BJ (cell line): ENCODE measurements at places on chromosomes 13 and 19.
A peak's percentile ranks its signal among the peaks of the same experiment; 100 is the strongest.

DNA sequence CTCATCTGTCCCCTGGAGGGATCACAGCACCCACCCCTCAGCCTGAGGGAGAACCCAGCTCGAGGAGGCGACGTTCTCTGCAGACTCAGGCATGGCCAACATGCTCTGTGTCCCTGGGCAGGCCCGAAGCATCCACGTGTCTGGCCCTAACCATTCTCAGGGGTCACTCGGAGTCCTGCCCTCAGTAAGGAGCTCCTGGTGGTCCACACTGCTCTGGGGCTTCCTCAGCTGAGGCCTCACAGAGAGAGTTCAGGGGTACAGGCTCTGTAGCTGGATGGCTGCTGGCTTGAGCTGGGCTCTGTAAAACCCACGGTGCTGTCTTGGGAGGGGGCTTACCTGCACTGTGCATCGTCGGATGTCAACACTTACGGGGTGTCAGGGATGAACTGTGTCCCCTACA lies 4.4 kb upstream of the SIGLEC8 start:
- DNase-seq: no peak

GRCh38 chr19:35206379-35206778 lies 22.2 kb downstream of the FAM187B start:
- no peak for DNase-seq

- no peak for DNase-seq
Observed at GRCh38 chr19:28883241-28883693, 329.7 kb downstream of the UQCRFS1 start.

DNA sequence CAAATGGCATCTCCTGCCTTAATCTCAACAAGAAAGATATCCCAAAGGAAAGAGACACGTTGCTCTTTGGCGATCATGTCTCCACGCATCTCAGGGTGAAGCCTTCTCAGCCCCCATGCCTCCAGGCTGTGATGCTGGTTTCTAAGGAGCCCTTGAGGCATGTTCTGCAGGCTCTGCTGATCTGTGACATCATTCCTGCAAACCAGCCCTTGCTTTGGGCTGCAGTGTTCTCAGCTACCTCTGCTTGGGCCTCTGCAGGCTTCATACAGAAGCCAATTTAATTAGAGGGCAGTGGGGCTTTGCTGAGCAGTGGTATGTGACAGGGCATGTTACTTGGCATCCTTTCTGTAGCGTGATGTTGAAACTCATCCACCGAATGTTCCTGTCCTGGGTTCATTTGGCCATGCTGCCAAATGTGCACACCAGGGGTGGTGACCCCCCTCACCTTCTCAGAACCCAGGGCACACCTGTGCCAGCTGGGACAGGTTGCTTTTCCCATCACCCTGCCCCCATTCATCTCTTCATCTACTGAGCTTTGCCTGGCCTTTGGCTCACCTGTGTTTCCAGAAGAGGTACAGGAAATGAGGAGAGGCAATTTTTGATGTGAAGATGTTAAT lies 230.9 kb downstream of the TEX29 start:
- DNase-seq: no peak

DNA sequence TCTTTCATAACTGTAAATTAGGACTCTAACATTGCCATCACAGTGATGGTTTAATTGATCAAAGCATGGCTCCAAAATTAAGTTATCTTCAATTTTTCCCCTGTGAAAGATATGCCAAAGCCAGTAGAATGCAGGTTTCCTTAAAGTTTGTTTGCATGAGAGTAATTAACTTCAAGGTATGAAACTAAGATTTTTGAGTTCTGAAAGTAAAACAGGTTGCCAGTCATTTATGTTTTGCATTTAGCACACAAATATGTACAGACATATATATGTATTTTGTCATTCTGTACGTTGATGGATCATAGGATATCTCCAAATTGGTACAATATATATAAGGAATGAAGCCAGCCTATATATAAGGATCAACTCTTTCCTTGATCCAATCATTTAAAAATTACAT lies 23.6 kb upstream of the NDFIP2 start:
- DNase-seq: no peak

- DNase-seq: no peak
Observed at GRCh38 chr19:50657222-50657669, 8.0 kb downstream of the C19orf81 start.

- DNase-seq: no peak
Observed at GRCh38 chr13:35127466-35127865, 185.4 kb downstream of the NBEA start.

- no peak for DNase-seq
Observed at GRCh38 chr13:20128459-20128931, 32.4 kb downstream of the GJA3 start.

DNA sequence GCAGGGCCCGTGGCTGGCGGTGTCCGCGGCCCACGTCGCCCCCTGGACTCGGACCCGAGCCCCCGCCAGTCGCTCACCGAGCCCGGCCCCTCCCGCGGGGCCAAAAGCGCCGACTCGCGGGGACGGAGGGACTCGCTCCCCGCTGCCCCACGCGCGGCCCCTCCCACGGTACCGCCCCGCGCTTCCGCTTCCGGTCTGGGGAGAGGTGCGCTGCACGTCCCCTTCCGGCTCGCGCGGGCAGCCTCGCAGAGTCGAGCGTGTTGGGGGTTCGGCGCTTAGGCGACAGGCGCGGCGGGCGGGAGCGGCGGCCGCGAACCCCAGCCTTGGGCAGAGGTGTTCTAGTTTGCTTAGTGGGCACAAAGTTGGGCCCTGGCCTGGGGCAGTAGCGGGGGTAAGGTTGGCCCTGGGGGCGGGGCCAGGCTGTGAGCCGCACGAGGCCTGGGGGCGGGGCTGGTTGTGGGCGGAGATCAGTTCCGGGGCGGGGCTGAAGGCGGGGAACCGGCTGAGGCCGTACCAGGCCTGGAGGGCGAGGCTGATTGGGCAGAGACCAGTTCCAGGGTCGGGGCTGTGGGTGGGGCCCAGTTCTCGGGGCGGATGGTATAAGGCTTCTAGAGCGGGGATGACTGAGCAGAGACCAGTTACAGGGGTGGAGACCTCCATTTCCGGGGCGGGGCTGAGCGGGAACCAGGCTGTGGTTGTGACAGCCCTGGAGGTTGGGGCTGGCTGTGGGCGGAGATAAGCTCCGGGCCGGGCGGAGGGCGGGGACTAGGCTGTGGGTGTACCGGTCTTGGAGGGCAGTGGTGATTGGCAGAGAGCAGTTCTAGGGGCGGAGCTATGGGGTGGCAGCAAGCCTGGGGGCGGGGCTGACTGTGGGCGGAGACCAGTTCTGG lies at the start of the genes MBD3L1 and ZNF558:
MBD3L1 (plus strand) TSS at position 246 of the 890 bp plus-strand sequence. CDS start 10,302 bp downstream, outside the sequence.
ZNF558 (minus strand) TSS at position 173 of the 890 bp plus-strand sequence. CDS start 9,645 bp downstream, outside the sequence.
- peak; percentile 93 for DNase-seq

DNA sequence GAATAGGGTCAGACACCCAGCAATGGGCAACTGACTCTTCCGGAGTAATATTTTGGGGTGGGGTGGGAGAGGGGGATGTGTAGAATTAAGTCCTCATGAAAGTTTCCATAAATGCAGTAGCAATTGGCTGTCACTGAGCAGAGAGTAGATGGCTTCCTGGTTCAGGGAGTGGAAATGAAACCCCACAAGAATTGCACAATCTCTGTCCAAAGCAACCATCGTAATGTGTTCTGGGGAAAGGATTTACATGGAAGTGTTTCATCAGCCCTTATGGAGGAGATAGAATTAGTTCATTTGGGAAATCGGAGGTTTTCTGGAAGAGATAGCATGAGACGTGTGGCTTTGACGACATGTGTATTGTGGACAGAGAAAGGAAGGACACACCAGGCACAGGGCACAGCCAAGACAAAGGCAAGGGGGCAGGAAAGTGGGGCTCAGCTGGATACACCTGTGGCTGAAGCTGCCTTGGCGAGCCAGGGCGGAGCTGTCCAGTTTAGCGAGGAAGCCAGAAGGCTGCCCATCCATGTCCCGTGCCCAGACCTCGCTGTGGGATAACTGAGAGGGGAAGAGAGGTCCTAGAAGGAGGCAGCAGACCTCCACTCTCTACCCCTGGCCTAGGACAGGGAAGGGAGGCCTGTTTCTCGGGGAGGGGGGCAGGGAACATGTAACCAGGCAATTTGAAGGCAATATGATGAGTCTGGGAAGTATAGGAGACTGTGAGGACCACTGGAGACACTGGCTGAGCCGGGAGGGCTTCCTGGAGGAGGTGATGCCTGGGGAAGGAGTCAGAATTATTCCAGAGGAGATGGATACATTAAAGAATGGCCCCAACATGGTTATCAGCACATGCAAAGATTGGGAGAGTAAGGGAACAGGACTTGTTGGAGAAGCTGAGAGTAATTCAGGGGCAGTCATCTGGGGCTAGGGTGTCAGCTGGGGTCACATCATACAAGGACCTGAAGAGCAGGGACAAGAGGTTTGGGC lies 2.6 kb upstream of the CLEC4G start:
- no peak for DNase-seq

- DNase-seq: no peak
Observed at GRCh38 chr19:51686171-51686570, 7.0 kb upstream of the SPACA6 start.

DNA sequence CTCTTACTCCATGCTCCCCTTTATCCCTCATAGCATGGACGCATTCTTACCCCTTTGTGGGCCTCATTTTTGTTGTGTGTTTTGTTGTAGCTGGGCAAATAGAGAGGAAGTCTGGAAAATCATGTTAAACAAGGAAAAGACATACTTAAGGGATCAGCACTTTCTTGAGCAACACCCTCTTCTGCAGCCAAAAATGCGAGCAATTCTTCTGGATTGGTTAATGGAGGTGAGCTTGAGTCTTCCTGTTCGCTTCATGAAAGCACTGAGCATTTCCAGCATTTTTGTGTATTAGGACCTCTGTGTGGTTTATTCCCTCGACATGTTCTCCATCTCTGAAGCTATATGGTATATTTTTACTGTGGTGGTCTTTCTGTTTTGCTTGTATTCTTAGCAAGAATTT lies 5.5 kb downstream of the CCNE1 start:
- no peak for DNase-seq

DNA sequence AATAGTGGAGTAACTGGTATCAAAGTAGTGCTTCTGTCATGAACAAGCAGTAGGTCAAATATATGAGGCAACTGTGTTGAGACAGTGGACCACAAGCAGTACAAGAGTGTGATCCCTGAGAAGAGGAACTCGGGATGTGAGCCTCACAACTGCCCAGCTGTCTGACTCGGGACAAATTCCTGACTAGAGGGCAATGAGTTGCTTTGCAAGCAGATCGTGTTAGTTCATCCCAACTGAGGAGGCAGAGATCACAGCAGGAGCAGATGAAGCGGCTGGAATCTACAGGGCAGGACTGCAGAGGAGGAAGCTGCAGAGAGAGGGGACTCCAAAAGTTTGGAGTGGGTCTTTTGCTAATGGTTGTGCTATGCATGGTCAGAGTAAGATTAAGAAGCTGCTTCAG lies 741.1 kb downstream of the DIAPH3 start:
- no peak for DNase-seq

- no peak for DNase-seq
Observed at GRCh38 chr19:37855098-37855497, 51.3 kb downstream of the WDR87 start.

GRCh38 chr13:65468628-65469027 lies 1761.5 kb downstream of the PCDH9 start:
- DNase-seq: no peak

DNA sequence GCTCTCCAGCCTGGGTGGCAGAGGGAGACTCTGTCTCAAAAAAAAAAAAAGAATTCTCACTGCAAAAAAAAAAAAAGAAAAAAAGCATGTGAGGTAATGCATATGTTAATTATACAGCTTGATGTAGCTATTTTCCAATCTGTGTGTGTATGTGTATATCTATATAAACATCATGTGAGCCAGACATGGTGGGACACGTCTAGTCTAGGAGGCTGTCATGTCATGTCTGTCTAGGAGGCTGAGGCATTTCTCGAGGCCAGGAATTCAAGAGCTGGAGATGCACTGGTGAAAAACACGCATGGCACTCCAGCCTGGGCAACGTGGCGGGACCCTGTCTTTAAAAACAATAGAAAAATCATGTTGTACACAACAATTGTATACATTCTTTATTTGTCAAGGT lies 6.9 kb upstream of the SBK3 start:
- DNase-seq: no peak

GRCh38 chr13:44104969-44105368 lies 225.3 kb downstream of the LACC1 start:
- no peak for DNase-seq

GRCh38 chr19:29309637-29310036 lies 96.7 kb upstream of the UQCRFS1 start:
- no peak for DNase-seq

GRCh38 chr19:53868091-53868891 lies 608 bp downstream of the MYADM start:
- DNase-seq: no peak

DNA sequence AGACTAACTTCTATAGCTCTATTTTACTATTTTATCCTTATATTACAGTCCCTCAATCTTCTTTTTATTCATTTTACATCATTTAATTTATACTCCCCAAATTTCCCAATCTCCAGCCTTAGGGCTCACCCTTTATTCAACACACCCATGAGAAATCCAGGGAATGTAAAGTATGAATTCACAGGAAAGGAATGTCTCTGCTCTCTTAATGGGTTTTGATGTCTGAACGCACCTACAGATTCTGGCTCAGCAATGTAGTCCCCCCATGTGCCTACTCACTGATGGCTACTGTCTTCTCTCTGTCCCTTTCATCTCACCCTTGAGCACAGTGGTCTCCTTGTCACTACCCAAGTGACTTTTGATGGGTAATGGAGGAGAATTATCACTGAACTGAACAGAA lies 32.8 kb downstream of the TNFSF13B start:
- DNase-seq: no peak

DNA sequence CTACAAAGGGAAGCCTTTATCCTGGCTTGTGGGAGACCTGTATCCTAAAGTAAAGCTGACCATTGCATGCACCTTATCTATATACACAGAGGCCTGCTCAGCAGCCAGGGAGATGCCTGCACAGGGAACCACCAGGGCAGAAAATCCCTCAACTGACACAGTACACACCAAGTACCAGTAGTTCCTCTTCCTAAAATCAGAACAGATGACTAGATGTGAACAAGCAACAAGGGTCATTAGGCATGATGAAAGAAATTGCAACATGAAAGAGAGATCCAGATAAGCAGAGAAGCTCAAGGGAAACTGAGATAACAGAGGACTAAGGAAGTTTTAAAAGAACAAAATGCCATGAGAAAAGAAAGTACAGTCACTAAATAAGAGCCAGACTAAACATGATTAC lies 39.7 kb upstream of the SLC7A9 start:
- DNase-seq: no peak

- no peak for DNase-seq
Observed at GRCh38 chr13:67827992-67828391, 597.9 kb upstream of the PCDH9 start.

DNA sequence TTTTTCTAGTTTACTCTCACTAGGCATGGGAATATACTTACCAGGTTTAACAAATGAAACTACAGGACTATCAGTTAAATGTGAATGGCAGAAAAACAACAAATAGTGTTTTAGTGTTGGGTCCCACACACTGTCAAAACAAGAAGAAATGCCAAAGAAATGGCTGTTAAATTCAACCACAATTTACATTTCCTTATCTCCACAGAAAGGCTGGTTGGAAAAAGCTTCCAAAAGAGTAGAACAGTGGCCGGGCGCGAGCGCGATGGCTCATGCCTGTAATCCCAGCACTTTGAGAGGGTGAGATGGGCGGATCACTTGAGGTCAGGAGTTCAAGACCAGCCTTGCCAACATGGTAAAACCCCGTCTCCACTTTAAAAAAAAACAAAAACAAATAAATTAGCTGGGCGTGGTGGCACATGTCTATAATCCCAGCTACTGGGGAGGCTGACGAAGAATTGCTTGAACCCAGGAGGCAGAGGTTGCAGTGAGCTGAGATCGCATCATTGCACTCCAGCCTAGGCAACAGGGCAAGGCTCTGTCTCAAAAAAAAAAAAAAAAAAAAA lies 66.5 kb downstream of the SERP2 start:
- no peak for DNase-seq
